RPMI8226 (cell line): ENCODE measurements at places on chromosomes 3 and 15.

GRCh38 chr3:107969994-107970819, 120.6 kb downstream of the CD47 start:
- no peak for DNase-seq

DNA sequence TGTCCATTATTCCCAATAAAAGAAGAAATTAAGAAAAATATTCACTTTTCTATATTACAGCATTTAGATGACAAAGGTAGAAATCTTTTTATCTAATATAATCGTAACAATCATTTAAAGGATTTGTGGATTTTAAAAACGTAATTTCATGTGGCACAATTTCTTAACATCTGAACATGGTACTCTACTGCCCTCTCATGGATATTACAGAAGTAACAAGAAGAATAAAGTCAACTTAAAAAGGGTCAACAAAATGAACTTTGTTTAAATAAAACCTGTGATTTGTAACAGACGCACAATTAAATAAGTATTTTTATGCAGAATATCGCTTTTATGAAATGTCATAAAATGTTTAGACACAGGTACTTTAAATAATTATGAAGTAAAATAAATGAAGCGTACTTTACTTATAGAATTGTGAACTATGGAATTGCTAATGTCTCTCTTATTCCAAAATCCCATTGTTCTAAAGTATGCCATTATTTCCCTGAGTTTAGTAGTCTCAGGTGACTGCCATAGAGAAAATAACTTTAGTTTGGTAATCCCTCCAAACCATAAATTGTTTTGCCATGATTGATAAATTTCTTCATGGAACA, 366.8 kb upstream of the ZNF385D start:
- peak; percentile 22 for DNase-seq

DNA sequence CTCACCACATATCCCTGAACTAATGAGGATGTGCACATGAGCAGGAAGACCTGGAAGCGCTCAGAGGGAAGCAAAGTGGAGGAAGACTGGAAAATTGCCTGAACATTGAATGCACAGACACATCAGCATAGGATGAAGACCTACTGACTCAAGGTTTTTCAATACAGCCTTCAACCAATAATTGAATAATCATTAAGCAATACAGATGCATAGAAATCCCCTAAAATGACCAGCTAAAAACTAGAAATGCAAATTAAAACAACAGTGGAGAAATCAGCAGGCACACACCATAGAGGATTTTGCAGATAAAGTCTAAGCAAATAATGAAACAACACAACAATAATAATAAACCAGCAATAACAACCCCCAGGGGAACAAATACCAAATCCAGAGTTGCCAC, 80.4 kb downstream of the CEP152 start:
- no peak for DNase-seq

- DNase-seq, result peak; percentile 32
These were observed 101.7 kb downstream of the MEGF11 start for GRCh38 chr15:66151809-66152208.

- DNase-seq, result no peak
These were observed 161.5 kb downstream of the ARRDC4 start for GRCh38 chr15:98121957-98122356.

DNA sequence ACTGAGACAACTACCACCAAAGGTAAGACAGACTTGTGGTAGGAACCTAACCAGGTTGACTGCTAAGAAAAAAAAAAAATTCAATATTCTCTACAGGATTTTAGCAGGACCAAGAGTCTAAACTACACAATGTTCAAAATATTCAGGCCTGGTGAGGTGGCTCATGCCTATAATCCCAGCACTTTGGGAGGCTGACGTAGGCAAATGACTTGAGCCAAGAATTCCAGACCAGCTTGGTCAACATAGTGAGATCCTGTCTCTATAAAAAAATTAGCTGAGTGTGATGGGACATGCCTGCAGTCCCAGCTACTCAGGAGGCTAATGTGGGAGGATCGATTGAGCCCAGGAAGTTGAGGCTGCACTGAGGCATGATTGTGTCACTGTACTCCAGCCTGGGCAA, 341.6 kb upstream of the WNT5A start:
- no peak for DNase-seq

DNA sequence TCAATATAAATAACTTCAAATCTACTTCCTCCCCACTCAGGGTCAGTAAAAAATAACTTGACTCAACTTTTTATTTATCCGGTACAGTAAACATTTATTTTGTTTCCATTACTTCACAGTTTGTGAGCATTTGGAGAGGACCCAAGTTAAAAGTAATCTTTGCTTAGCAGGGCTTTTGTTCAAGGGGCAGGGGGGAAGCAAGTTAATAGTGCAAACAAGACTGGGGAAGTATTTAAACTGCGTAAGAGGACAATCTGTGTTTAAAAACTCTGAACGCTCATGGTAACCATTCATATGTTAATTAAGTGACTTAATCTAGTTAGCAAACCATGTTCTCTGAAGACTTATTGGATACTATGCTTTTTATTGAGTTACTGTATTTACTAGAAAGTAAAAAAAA, 346.2 kb downstream of the SLC9A9 start:
- DNase-seq, result no peak

DNA sequence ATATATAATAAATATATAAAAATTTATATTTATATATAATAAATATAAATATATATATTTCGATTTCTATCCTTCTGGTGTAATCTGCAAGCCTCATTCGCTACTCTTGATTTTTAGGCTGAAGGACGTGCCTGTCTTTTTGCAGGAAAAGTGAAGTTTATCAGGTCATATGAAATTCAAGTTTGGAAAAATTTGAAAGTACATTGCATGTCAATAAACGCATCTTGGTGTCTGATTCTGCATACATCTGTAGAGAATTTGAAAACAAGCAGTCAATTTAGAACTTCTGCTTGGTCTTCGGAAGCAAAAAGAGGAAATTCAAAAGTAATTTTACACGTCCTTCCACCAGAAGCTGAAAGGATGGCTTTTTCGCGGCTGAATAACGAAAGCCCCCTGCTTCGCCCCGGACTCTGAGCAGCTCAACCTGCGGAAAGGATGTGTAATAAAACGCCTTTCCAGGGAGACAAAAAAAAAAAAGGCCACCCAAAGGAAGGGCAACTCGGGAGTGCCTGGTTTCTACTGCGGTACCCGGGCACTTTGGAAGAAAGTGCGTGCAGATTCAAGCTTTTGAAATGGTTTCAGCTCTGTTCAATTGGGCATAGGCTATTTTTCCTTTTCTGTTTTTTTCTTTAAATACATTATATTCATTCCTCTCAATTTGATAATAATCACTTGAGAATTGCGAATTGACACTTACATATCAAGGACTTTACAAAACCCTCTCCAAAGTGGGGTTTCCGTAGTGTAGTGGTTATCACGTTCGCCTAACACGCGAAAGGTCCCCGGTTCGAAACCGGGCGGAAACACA, 1.5 kb upstream of the MYNN start:
- DNase-seq, result peak; percentile 88

- no peak for DNase-seq
These were observed 66.2 kb upstream of the THSD4 start for GRCh38 chr15:71048913-71049675.

- no peak for DNase-seq
These were observed 58.2 kb downstream of the FMN1 start for GRCh38 chr15:33136353-33136752.

DNA sequence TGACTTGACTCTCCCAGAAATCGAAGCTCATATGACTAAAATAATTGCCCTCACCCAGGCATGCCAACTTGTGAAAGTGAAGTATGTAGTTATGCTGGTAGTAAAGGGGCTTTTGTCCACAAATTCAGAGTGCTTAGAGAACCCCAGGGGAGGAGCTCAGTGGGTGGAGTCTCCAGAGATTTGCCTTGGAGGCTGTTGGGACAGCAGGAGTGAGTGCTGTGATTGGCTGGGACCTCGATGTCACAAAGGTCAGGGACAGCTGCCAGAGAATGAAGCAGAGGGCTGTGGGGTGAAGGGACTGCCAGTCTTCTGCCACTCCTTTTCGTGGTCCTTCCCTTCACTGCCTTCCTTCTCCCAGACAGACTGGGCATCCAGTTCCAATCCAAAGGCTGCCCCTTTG, 49.8 kb downstream of the ZNF445 start:
- no peak for DNase-seq

DNA sequence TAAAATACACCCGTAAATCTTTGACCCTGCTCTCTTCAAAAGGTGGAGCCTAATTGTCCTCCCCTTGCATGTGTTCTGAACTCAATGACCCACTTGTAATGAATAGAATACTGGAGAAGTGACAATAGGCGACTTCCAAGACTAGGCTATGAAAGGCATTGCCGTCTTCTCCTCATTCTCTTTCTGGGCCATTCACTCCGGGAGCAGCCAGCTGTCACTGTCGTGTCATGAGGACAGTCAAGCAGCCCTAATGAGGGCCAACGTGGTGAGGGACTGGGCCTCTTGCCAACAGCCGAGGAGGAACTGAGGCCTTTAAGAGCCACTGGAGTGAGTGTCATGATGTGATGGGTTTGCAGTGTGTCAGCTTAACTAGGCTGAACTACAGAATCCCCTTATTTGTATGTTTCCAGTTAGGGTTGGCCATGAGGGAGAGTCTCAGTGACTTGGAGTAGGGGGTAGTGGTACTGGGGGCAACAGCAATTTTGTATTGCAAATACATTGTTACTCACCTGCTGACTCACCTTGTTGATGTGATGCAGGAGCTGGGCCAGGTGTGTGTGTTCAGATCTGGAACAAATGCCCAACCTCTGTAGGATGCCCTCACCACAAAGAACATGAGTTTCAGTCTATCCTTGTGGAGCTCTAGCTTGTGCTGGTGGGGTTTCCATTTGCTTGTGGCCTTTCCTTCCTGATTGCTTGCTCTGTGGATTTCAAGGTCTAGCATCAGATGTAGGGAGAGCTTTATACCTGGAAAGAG, 188.5 kb upstream of the PROK2 start:
- DNase-seq, result no peak

DNA sequence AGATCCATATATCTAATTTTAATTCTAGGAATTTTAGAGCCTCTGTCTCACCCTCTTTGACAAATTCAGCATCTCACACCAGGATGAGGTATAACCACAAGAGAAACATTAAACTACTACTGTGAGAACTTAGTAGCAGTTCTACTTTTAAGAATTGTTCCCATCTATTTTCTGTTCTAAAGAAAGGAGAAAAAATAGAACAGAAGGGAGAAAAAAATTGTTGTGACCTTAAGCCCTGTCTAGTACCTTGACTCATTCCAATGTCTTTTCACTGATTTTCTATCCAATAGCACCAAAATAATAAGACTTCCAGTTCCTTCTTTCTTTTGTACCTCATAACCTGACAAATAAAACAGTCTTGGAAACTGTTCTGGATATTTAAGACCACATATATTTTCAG, 37.0 kb downstream of the FRMD5 start:
- no peak for DNase-seq
